ENCODE measurements at places on chromosomes 4 and X.

GRCh38 chrX:129772796-129773431, 6.8 kb upstream of the SASH3 start:
- no peak for DNase-seq

GRCh38 chr4:40455340-40455902, 120.3 kb downstream of the CHRNA9 start:
- no peak for DNase-seq

DNA sequence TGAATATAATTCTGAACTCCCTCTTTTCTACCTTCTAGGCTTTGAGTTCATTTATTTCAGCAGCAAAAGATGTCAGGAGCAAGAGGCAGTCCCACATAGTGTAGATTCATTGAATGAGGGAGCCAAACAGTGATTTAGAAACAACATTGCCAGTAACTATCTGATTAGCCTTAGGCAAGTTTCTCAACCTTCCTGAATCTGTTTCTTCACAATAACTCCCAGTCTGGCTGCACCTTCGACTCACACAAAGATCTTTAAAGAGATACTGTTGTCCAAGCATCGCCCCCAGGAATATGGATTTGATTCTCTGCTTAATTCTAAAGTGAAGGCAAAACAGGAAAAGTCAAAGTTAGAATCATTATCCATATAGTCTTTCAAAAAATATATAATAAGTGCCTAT, 1026.2 kb downstream of the DMD start:
- no peak for DNase-seq

DNA sequence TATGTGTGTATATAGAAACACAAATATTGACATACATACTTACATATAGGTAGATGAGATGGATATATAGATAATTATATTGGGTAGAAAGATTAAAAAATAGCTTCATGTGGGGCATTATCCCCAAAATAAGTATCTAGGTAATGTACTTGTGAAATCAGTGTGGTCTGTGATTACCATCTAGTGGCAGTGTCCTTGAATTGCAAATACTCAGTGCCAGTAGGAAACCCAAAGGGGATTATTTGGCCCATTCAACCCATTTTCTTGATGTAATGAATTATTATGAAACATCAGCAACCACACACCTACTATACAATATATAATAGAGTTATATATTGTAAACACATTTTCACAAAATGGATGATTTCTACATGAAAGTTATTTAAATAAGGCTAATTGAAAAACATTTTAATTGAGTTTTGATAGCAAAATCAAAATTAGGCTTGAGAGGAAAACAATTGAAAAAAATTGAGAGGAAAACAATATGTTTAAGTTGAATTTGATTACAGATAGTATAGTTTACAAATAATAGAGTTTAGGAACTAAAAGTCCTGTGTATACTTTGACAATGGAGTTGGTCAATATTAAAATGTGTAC, 389.4 kb downstream of the GALNTL6 start:
- DNase-seq, result peak; percentile 25
